Stimulated activated CD8-positive, alpha-beta memory T cell treated with anti-CD3 and anti-CD28 coated beads, Interleukin-15, amount 100 ng/mL, for 1 hour (primary cell): ENCODE measurements at places on chromosomes 4 and X.
A peak's percentile ranks its signal among the peaks of the same experiment; 100 is the strongest.

- DNase-seq, result no peak
Observed at GRCh38 chrX:3346501-3347259, at the start of gene MXRA5. Gene MXRA5 (minus strand): TSS chrX:3346652. CDS start chrX:3343833, 2,819 bp downstream.

- DNase-seq, result no peak
Observed at GRCh38 chrX:41332408-41333002, 1.5 kb upstream of the DDX3X start.

GRCh38 chr4:86497980-86498862 is 95.9 kb upstream of the PTPN13 start:
- DNase-seq, result no peak

DNA sequence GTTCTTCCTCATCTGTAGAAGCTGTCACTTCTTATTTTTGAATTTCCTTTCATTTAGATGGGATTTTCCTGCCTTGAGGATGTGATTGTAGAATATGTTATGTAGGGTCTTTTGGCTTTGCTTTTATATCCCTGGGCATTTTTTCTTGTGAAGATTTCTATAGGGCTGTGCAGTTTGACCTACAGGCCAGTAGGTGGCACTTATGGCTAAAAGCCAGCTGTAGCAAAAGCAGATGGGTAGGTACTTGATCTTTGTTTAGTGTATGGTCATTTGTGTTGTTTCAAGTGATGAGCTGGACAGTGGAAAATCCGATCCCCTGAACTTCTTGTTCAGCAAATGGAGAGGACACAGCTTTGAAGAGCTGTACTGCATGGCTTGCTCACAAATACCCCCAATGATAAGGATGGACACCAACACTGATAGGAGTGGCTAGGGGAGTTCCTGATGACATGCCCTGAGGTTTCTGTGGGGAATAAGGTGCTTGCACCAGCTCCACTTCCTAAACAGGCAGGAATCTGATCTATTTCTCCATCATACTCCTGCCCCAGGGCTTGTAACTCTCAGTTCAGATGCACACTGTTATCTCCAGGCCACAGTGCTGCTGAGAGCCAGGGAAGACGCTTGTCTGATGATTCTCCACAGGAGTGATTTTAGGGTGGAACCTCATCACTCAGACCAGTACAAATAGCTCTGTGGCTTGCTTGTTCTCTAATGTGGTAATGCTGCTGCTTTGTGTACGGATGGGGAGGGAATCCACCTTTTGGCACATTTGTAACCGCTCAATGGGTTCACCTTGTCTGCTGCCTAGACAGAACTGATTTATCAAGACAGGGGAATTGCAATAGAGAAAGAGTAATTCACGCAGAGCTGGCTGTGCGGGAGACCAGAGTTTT is 417.1 kb upstream of the MAGEB16 start:
- no peak for DNase-seq

DNA sequence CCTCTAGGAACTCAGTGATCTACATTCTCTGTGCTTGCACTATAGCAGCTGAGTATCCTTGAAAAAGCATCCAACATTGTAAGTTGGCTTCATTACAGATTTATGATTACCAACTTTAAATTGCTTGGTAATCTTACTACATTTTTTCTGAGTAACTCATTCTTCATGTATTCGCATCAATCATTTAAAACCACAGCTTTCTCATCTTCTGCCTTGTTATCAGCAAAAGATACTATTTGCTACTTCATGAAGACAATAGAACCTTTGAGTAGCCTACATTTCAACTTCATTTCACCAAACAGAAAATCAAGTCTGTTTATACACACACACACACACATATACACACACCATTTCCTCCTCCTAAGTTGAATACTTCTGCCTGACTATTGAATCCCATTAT is 6.2 kb upstream of the DCAF8L2 start:
- no peak for DNase-seq

- DNase-seq, result no peak
Observed at GRCh38 chr4:140326395-140326993, 47.0 kb upstream of the SCOC start.

DNA sequence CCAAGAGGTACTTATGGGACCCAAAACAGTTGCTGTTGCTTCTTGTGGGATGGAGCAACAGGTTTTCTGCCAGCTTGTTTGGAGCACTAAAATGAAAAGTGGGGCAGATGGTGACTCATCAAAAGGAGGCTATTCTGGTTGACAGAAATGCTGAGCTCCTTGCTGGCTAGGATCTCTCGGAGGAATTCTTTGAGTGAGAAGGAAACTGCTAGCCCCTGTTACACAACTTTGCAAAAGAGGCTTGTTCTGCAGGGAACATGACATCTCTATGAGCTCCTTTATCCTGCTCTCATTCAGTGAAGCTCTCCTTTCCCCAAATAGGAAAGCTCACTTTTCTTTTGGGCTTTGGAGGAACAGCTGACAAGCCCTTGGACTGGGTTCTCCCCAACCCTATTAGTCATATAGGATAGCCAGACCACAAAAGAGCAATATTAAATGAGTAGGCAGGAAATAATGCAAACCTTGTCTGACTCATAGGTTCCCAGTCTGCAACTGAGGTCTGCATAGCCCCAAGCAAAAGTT is 108.3 kb downstream of the CDS1 start:
- no peak for DNase-seq

- DNase-seq, result no peak
Observed at GRCh38 chr4:149999485-150000074, 78.7 kb upstream of the DCLK2 start.

DNA sequence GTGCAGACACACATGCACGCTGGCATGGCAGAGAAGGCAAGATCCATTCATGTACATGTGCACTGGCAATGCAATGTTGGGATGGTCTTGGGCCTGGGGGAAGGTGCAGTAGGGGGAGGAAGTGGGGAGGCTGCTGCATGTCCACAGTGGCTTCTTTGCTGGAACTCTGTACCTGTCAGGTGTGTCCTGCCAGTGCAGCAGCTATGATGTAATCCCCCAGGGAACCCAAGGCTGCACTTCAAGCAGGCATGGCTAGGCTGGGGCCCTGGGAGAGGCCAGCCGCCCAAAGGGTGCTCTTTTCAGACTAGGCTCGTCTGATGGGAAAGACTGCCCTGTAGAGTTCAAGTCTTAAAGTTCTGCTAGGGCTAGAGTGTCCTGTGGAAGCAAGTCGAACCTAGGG is 1304.0 kb downstream of the FAM133A start:
- no peak for DNase-seq

GRCh38 chr4:181502611-181503010 is 740.6 kb upstream of the TENM3 start:
- DNase-seq, result no peak

GRCh38 chrX:154136627-154137161 is 7.3 kb upstream of the OPN1LW start:
- peak; percentile 27 for DNase-seq

GRCh38 chr4:138192113-138192512 is 50.0 kb downstream of the SLC7A11 start:
- DNase-seq, result no peak

- no peak for DNase-seq
Observed at GRCh38 chr4:16591272-16591826, 307.1 kb downstream of the LDB2 start.

GRCh38 chrX:67697452-67697851 is 153.6 kb downstream of the AR start:
- no peak for DNase-seq

DNA sequence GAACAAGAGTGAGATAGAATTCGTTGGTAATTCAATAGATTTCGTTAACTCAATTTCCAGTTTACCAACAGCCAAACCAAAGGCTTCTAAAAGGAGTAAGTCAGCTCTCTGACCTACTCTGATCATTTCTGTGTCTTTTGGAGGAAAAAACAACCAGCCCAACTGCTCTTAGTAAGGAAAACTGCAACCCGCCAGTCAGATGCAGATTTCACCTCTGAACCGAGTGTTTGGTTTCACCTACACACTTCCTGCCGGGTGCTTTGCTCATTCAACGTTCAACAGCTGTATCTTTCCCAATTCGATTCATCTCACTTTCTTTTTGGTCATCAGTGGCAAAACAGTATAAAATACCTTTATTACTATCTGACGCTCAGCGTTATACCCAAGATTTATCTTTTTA is 24.5 kb downstream of the TMSB4X start:
- no peak for DNase-seq

- DNase-seq, result no peak
Observed at GRCh38 chrX:20060961-20061748, 55.6 kb downstream of the MAP7D2 start.

DNA sequence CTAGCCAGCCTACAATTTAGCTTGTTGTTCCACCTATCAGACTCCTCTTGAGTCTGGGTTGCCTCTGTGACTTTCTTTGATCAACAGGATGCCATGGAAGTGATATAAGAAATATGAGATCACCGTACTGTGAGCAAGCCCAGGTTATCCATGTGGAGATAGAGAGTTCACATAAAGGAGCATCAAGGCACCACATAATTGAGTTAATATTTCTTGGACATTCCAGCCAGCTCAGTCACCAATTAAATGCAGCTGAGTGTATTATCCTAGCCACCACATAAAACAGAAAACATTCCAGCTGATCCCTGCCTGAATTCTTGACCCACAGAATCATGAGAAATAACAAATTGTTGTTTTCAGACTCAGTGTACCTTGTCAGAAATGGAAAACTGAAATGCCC is 253.6 kb downstream of the PPP1R2C start:
- DNase-seq, result no peak

GRCh38 chr4:147285751-147286150 is 195.1 kb upstream of the EDNRA start:
- DNase-seq, result no peak

DNA sequence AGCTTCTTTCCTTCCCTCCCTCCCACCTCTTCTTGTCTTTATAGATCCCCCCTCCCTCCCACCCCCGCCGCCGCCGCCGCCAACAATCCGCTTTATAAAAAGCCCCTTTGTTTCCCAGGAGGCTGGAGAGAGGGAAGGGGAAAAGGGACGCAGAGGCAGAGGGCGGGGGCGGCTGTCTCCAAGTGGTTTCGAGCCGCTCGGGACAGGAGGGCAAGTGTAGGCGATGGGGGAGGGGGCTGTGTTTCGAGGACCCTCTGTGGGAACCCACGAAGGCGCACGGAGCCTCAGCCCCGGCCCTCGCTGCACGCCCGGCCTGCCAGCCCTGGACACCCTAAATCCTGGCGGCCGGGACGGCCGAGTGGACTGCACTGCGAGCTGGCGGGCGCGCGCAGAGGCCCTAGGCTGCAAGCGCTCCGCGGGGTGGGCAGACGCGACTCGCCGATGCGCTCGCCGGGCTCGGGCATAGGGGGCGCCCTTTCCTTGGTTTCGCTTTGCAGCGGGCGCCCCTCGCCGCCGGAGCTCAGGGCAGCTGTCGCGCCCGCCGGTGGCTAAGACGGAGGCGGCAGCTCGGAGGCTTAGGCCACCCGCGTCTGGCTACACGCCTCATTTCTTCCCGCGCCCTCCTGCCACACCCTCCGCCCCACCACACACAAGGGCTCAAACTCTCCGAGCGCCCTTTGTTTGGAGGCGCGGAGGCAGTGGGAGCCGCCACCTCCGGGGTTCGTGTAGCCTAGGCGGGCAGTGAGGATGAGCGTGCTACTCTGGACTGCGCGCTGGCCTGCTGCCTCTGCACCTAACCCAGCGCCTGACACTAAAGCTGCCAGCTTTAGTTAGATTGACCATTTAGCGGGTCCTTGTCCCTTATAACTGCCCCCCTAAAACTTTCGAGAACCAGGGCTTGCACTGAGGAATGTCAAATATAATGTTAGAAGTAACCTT is 2.2 kb downstream of the MAMLD1 start:
- peak; percentile 33 for DNase-seq

GRCh38 chr4:146155152-146155724 is 20.3 kb upstream of the LSM6 start:
- DNase-seq, result no peak

DNA sequence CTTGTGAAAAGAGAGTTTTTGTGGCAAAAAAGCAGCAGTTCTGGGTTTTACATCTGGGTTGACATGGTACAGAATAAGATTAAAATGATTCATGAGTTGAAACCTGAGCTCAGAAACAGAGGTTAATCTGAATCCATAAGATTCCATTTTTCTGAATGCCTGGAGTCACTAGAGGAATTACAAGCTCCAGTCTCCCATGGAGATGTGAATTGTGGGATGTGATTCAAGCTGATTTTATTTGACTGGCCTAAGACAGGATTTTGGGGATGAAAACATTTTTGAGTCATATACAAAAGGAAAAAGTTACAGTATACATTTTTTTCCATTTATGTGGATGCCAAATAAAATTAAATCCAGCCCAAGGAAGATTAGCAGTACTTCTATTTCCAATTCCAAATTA is 161.1 kb downstream of the RBM46 start:
- no peak for DNase-seq

DNA sequence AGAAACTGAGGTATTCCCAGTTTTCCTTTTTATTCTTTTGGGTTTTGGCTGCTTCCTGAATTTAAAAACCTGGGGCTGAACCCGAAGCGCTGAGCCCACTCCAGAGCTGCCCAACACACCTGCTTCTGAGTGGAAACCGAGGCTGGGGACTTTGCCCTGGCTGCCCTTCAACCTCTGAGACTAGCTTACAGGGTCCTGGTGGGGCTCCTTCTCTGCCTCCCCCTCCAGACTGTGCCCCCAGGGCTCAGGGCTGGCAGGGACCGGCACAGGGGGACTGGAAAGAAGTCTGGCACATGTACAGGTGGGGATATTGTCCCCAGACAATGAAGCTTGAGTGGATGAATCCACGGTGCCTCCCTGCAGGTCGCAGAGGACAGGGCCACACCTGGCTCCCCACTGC is 240.4 kb upstream of the PSAPL1 start:
- DNase-seq, result no peak

DNA sequence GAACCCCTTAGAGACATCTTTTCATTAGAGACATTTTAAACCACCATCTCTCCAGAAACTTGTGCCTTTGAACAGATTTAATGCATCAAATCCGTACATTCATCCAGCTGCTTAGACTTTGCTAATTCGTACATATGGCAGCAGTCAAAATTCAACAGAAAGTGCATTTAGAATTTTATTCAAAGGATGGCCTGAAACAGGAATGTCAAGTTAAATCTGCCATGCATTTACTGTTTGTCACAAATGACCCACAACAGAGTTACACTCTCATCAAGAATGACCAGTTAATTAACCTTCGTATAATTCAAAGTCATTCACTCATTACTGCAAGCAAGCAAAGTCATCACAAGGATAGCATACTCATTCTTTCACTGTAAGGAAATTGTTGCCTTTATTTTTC is 284.3 kb downstream of the SLC7A11 start:
- no peak for DNase-seq

DNA sequence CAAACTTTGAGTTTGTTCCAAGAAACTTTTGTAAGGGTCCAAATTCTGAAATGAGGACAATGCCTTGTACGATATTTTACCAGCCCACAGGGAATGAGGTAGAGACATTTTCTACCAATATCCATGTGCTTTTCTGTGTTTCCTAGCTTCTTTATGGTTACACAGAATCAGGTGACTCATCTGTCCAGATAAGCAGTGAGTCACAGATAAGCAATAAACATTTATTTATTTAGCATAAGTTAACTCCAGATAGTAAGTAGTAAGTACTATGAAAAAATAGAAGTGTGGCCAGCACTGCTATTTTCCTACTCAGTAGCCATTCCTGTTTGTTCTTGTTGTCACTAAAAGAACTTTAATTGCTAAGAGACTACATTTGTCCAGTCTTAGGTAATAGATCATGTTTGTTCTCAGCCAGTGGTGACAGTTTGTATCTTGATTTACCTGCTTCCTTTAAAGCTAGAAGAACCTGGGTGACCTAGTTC is 7.4 kb downstream of the AFF1 start:
- no peak for DNase-seq

GRCh38 chrX:129634541-129634940 is 20.2 kb downstream of the APLN start:
- DNase-seq, result no peak
